Left forelimb (tissue), 1 donor: ENCODE measurements at places on chromosomes 5 and 9.

DNA sequence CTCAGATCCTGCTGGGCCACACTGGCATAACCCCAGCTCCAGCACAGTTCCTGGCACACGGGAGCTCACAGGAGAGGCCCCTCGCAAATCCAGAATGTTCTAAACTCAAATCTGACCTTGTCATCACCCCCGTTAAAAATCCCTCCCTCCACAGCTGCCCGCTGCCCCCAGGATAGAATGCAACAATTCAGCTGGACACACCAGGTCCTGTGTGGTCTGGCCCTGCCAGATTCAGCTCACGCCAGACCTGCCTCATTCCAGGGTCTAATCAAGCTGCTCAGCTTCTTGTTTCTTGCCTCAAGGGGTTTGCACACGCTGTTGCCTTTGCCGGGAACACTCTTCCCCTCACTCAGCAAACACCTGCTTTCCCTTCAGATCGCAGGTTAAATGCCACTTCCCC lies 45.0 kb upstream of the ASS1 start:
- no peak for DNase-seq

GRCh38 chr9:69893057-69893456 lies 72.4 kb downstream of the CFAP95 start:
- no peak for DNase-seq

DNA sequence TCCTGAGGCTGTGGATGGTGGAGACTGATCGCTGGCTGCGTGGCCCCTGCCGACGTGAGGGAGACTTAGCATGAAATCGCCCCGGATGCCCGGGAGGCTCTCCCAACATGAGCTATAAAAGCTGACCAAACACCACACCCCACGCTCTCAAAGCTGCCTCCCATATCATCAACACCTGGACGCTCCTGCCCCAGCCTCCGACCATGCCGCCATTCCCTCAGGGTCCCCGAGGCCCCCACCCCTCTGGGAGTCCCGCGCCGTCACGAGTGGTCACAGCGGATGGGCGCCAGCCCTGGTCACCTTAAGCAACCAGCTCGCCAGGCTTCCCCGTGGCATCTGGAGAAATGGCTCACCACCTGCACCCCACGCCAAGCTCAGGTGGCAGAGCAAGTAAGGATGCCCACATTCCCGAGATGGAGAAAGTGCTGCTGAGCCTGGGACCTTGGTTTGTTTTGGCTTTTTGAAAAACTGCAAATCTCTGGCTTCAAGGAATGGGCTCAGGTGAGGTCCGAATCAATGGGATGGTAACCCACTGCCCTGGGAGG lies 196.0 kb downstream of the MED10 start:
- DNase-seq = no peak

DNA sequence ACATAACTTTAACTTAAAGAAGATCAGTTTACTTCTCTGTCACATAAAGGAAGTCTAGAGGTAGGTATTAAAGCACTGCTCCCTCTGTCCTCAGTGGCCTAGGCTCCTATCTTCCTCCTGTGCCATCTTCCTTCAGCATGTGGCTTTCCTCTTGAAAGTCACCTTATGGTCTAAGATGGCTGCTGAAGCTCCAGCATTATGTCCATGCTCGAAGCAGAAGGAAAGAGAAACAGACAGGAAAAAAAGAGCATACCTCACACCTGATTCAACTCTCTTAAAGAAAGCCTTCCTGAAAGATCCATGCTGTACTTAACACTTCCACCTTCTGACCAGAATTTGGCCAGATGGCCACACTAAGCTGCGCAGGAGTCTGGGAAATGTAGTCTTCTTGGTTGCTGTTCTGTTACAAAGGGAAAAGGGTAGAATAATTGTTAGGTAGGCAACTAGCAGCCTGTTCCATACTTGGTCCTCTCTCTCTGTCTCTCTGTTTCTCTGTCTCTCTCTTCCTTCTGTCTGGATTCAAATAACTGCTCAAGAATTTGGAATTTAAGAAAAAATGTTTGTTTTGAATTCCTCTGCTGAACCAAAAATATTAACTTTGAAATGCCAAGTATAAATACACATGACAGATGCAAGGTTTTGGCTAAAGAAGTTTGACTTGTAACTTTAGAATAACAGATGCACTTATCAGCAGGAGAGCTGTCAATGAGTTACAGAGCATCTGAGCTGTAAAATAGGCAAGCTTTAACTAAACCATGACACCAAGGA lies 16.0 kb downstream of the TMEM174 start:
- no peak for DNase-seq

DNA sequence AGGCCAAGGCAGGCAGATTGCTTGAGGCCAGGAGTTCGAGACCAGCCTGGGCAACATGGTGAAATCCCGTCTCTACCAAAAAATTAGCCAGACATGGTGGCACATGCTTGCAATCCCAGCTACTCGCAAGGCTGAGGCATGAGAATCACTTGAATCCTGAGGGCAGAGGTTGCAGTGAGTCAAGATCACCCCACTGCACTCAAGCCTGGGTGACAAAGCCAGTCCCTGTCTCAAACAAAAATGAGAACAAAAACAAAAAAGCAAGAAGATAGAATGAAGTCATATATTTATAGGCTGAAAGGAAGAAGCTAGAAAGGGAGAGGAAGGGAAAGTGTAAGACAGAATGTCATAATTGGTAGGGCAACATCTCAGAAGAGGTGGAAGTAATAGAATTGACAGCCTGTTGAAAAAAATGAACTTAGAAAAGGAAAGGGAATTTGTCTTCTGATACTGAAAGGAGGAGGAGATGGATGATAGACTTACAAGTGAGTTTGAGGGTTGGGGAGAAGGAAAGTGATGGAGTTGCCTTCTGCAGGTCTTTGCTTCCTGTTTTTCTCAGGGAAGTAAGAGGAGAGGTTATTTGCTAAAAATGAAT lies 32.2 kb downstream of the CARD6 start:
- no peak for DNase-seq

DNA sequence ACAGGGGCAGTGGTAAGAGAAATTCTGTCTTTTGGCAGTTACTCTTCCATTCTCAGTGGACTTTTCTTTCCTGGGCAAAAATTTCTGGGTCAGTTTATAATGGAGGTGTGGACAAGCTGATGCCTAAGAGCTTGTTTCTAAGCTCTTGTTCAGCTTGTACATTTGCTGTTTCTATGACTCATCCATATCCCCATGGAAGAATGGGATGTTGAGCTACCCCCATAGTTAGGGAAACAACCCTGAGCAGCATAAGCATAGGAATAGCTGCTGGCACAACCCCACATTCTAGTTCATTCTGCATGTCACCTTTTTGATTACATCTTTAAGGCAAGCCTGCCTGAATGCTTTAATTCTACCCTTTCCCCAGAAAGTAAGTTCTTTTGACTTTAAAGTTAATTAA lies 173.3 kb downstream of the PSAT1 start:
- DNase-seq = no peak

- DNase-seq = no peak
Observed at GRCh38 chr5:89342106-89342876, 459.3 kb upstream of the MEF2C start.

GRCh38 chr5:67211926-67212325 lies 15.3 kb upstream of the CD180 start:
- no peak for DNase-seq

- DNase-seq = no peak
Observed at GRCh38 chr5:176410486-176411180, 5.7 kb downstream of the CLTB start.

- no peak for DNase-seq
Observed at GRCh38 chr5:61805101-61805500, 473.0 kb downstream of the ZSWIM6 start.

DNA sequence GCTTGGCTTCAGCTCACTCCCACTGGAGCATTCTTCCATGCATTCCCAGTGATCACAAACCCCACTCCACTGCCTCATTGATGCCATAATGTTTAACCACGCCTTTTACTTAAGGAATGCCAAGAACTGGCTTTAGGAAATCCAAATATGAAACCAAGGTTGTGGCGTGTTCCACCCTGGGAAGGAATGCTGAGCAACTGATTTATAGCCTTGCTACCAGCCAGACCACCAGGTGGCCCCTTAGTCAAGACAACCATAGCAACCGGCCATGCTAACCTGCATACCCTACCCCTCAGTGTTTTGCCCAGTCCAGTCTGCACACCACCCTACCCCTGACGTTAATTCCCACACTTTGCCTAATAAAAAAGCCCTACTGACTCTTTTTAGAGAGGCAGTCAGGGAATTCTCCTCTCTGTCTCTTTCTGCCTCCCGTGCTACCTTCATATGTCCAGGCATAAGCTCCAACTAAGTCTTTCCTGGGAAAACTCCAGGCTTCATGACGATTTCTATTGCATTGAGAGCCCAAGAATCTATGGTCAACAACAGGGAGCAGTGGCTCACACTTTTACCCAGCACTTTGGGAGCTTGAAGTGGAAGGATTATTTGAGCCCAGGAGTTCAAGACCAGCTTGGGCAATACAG lies 27.0 kb upstream of the PRRC2B start:
- DNase-seq = no peak

GRCh38 chr5:90285581-90285980 lies 124.0 kb downstream of the CETN3 start:
- DNase-seq = no peak

GRCh38 chr9:124296796-124297550 lies 39.2 kb downstream of the NEK6 start:
- no peak for DNase-seq

GRCh38 chr9:129878291-129878690 lies 43.0 kb downstream of the USP20 start:
- no peak for DNase-seq

DNA sequence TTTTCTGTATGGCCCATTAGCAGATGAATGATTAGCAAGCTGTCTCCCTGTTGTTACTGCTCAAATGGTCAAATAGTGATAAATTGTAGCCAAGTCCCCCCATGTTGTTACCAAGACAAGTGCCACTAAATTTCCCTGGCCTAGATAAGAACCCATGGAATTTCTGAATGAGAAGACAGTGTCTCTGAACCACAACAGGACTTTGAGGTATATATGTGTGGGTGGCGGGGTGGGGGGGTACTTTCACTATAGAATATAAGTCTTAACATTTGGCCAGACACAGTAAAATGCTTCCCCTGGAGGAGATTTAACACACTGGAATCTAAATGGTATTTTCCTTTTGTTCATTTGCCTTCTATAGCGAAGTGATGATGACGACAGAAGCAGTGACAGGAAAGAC lies 28.7 kb downstream of the XPA start:
- DNase-seq = no peak

DNA sequence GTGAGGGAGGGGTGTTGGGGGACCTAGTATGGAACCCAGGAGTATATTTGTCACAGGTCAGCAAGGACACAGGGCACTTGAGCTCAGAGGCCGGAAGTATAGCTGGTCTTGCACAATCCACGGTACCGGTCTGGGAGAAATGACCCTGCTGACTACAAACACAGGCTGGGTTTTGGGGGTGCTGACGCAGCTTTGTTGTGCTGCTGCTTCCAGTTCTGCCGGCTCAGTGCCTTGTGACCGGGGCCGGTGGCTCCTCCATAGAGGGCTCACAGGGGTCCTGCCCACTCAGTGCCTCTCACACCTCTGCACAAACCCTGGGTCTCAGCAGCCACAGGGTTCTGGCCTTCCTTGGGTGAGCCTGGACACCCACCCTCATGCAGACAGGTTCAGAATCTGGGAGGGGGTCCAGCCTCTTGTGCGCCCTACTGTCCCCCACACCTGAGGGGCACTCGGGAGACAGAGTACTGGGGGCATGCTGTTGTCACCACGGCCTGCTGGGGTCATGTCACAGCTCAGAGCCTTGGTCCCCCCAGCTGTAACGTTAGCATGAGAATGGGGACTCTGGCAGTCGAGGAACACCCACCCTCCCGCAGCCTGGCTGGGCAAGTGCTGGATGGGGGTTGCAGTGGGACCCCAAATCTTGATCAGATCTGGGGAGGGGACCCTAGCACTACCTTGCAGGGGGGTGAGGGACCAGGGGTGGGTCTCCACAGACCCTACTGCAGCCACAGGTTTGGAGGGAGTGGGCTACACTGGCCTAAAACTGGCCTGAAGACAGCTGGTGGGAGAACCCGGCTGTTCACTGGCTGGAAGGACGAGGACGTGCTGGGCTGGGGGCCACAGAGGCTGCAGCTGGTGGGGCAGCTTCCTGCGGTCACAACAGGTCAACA lies 17.7 kb downstream of the NINJ1 start:
- DNase-seq = peak; percentile 62

DNA sequence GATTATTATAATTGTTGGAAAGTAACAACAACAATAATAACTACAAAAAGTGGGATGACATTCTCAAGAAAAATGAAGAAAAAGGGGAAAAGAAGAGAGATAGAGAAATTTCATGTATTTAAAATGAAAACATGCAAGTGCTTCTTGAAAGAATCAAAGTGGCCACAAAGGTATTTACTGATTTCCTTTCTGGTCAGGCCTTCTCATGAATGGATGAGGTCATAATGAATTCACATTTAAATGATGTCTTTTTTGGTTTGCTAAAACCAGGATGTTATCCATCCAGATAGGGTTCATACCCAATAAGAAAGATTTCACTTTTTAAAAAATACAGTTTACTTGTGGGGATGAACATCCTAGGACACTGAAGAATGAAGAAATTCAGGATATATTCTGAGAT lies 446.4 kb upstream of the PTGER4 start:
- no peak for DNase-seq

DNA sequence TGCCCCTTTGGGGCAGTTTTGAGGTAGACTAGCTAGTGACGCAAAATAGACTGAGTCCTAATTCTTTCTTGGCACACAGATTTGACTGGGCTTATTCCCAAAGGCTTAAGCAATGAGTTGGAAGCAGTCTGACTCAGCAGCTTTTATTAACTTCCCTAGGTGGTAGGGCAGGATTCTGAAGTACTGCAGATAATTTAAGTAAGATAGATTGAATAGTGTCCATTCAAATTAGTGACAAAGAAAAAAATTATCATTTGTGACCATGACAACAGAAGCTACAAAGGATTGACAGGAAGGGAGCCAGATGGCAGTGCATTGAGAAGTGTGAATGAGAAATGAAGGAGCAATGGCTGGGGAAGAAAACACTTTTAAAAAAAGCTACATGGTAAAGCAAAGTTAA lies 649.4 kb downstream of the CDH9 start:
- no peak for DNase-seq

DNA sequence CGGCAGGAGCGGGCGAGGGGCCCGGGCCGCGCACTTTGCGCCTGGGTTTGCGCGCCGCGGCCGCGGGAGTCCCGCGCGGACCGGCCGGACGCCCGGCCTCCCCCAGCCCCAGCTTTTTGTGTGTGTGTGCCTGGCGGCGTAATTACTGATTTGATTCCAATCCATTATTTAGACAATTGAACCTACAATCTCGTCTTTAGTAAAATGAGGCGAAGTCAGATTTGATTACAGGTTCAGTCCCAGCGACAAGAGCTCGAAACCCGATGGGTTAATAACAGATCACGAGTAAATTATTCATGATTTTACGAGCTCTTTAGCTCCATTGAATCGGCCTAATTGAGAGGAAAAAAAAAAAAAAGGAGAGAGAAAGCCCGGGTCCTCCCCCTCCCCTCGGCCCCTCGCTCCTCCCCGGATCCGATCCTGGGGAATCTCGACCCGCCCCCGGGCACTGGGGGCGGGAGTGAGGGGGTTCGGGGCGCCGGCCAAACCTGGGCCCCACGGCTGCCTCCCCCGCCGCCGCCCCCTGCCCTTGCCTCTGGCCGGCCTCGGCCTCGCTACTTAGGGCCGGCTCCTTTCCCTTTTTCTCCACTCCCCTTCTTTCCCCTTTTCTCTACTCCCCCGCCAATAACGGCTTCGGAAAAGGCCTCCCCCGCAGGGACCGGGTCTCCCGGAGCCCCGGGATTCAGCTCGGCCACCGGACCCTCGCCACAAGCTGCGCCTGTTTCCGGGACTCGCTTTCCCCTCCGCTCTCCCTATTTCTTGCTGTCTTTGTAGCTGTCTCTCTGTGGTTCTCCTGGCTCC lies 6.6 kb downstream of the LHX2 start:
- DNase-seq = no peak
